ENCODE measurements at places on chromosomes 11 and 22. TPM values are rescaled to one million over a fixed set of nuclear protein-coding genes. Genes with fewer than 3 reads are reported as not detected.

Gene ADAMTS15
- total RNA-seq: not detected

Gene APOA4
- total RNA-seq: not detected

Gene TSSK2
- total RNA-seq: not detected

Gene OLFML1
- total RNA-seq: not detected

Gene PAMR1
- not detected for total RNA-seq

Gene TSGA10IP
- total RNA-seq: not detected

Gene MUC5AC
- total RNA-seq: not detected

Gene FAT3
- not detected for total RNA-seq

Gene PKDREJ
- 0.20 TPM for total RNA-seq

Gene SMTNL1
- total RNA-seq: not detected

Gene GP1BB
- total RNA-seq: 4.2 TPM

Gene OVCH2
- total RNA-seq: not detected

Gene P2RX6
- 0.14 TPM for total RNA-seq

Gene GAB2
- 8.1 TPM for total RNA-seq

Gene GTSE1
- 4.0 TPM for total RNA-seq

Gene CHRM4
- 3.7 TPM for total RNA-seq

Gene C22orf31
- not detected for total RNA-seq

Gene CASP5
- total RNA-seq: 1.6 TPM

Gene EPS8L2
- 6.9 TPM for total RNA-seq

Gene TMEM126A
- total RNA-seq: 23.2 TPM

Gene OR8A1
- total RNA-seq: not detected

Gene GDPD4
- not detected for total RNA-seq

Gene NUDT8
- total RNA-seq: 4.1 TPM

Gene CSRP3
- total RNA-seq: not detected

Gene GALNT18
- 0.42 TPM for total RNA-seq

Gene APOBEC3B
- total RNA-seq: 2.3 TPM

Gene GRAP2
- total RNA-seq: 97.3 TPM

Gene RSF1
- 87.3 TPM for total RNA-seq

Gene MISFA
- 2.2 TPM for total RNA-seq

Gene VPREB1
- not detected for total RNA-seq

Gene KIF18A
- 3.7 TPM for total RNA-seq

Gene WNT11
- 0.47 TPM for total RNA-seq

Gene SCO2
- total RNA-seq: 2.8 TPM

Gene MUC2
- total RNA-seq: not detected

Gene MEI1
- total RNA-seq: 44.7 TPM

Measured in natural killer cell (primary cell).